ENCODE measurements at places on chromosomes 4 and X. TPM values are rescaled to one million over a fixed set of nuclear protein-coding genes. Genes with fewer than 3 reads are reported as not detected.

GRCh38 chr4:186604124-186604807, 48.9 kb upstream of the MTNR1A start:
- DNase-seq, result no peak

DNA sequence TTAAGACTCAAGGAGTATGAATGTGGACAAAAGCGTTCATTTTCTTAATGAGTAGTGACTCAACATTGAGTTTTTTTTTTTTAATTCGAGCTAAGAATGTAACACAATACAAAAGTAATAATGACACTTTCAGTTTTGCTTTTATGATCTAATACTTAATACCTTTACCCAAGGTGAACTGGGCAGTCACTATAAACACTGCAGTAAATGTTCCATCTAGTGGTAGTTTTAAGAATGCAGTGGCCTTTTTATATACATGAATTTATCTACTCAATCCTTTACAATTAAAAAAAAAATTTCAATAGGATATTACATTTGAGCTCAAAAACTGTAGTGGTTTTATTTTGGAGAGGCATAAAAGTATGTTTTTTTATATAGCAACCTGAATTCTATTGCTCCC, 33.9 kb downstream of the PDK3 start:
- peak; percentile 37 for DNase-seq

GRCh38 chrX:105101378-105101777, 119.1 kb downstream of the TEX13A start:
- no peak for DNase-seq

GRCh38 chr4:101140228-101140627, 207.1 kb downstream of the PPP3CA start:
- DNase-seq, result no peak

DNA sequence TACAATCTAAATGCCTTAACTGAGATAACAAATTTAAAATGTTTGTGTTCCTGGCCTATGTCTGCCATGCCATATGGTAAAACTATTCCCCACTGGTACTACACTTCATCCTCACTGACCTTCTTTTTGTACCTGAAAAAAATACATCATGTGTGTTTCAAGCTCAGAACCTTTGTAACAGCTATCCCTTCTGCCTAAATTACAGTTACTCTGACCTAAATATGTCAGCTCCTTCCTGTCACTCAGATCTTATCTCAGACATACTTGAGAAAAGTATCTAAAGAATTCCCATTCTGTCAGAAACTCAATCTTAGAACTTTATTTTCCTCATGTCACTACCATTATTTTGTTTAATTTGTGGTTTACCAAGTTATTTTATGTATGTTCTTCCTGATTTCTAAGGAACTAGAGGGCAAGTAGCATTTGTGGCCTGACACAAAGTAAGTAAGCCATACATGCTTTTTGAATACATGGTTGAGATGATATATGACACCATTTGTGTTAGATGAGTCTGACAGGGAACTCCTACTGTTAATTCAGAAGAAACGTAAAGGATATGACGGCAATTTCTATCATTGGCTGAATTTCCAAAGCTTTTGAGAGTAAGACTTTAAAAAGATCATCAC, 456.5 kb upstream of the NDST3 start:
- DNase-seq, result no peak

GRCh38 chr4:11471618-11472017, 42.9 kb upstream of the HS3ST1 start:
- no peak for DNase-seq

DNA sequence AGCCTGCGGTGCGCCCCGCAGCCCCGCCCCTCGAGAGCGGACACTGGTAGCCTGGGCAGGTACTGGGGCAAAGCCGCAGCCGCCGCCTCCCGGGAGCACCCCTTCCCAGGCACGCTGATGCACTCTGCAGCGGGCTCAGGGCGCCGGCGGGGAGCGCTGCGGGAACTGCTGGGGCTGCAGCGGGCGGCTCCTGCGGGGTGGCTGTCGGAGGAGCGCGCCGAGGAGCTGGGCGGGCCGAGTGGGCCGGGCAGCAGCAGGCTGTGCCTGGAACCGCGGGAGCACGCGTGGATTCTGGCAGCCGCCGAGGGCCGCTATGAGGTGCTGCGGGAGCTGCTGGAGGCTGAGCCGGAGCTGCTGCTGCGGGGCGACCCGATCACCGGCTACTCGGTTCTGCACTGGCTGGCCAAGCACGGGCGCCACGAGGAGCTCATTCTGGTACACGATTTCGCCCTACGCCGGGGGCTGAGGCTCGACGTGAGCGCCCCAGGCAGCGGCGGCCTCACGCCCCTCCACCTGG, 401 bp downstream of the SOWAHD start:
- no peak for DNase-seq

DNA sequence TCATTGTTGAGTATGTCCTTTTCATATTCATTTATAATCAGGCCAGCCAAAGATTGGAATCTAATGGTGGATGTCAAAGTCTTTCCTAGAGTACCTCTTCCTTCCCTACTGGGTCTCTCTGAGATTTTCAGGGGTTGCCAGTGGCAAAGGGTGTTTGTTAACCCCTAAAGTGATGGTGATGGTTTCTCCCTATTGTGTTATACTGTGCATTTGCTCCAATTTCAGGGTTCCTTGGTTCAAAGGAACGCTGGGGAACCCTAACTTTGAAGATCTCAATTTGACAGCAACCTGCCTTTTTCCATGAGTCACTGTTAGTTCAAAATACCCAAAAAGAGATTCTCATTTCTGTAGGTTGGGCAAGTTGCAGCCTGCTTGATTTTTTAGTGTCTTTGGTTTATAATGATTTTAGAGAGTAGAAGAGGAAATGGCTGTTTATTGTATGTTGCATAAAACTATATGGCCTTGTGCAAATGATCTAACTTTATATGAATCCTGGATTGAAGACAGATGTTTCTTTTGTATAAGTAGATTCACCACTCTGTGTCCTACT, 23.0 kb downstream of the GAB1 start:
- no peak for DNase-seq

Gene BRS3
- not detected for total RNA-seq

Gene LCORL
- total RNA-seq, result 42.2 TPM

Gene SPIN3
- total RNA-seq, result not detected

Gene FGF5
- 0.07 TPM for total RNA-seq

Gene EPGN
- not detected for total RNA-seq

Gene CRLF2
- 0.80 TPM for total RNA-seq
